ENCODE measurements at places on chromosomes 11 and 22.

GRCh38 chr11:100709233-100709957 lies 22.3 kb downstream of the ARHGAP42 start:
- DNase-seq, result no peak

GRCh38 chr22:22949953-22950352 lies 62.3 kb downstream of the IGLL5 start:
- no peak for DNase-seq

- no peak for DNase-seq
Measured at GRCh38 chr22:45502215-45503049, at the start of gene FBLN1. Gene FBLN1, plus strand, starts transcription at chr22:45502883. Its CDS starts 103 bp downstream, at chr22:45502986.

GRCh38 chr22:24554313-24555164 lies at the start of gene GUCD1:
Gene GUCD1, minus strand, starts transcription at chr22:24555138. Its CDS starts 147 bp downstream, at chr22:24554991.
- no peak for DNase-seq

DNA sequence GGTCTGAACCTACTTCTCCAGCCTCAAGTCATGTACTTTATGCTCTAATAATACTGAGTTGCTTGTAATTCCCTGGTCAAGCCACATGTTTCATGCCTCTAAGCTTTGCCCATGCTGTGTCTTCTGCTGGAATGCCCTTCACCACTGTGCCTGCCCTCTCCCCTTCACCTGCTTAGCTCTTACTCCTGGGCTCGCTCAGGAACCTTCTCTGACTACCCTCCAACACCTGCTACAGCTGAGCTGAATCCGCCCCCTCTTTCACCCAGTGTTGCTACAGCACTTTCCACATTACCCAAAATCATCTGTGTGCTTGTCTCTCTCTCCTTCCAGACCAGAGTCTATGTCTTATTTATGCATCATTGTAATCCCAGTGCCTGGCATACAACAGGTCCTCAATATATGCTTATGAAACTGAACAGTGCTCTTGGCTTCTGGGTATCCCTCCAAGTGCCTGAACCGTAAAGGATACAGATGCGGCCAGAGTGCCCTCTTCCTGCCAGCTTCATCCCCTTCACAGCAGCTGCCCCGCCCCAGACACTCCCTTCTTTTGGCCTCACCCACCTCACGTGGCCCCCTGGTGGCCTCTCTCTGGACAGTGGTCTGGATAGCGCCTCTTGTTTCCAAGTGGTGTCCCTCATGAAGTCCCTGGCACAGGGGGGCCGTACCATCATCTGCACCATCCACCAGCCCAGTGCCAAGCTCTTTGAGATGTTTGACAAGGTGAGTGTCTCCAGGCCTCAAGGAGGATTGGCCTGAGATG lies 7.1 kb downstream of the ABCG4 start:
- DNase-seq, result no peak
